ENCODE measurements at places on chromosomes 13 and 19.

DNA sequence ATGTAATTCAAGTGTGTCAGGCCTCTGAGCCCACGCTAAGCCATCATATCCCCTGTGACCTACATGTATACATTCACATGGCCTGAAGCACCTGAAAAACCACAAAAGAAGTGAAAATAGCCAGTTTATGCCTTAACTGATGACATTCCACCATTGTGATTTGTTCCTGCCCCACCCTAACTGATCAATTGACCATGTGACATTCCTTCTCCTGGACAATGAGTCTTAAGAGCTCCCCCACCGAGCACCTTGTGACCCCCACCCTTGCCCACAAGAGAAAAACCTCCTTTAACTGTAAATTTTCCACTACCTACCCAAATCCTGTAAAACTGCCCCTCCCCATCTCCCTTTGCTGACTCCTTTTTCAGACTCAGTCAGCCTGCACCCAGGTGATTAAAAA, 52.1 kb upstream of the ARHGEF7 start:
- no peak for DNase-seq

GRCh38 chr13:28467034-28467433, 27.9 kb downstream of the FLT1 start:
- DNase-seq: no peak

DNA sequence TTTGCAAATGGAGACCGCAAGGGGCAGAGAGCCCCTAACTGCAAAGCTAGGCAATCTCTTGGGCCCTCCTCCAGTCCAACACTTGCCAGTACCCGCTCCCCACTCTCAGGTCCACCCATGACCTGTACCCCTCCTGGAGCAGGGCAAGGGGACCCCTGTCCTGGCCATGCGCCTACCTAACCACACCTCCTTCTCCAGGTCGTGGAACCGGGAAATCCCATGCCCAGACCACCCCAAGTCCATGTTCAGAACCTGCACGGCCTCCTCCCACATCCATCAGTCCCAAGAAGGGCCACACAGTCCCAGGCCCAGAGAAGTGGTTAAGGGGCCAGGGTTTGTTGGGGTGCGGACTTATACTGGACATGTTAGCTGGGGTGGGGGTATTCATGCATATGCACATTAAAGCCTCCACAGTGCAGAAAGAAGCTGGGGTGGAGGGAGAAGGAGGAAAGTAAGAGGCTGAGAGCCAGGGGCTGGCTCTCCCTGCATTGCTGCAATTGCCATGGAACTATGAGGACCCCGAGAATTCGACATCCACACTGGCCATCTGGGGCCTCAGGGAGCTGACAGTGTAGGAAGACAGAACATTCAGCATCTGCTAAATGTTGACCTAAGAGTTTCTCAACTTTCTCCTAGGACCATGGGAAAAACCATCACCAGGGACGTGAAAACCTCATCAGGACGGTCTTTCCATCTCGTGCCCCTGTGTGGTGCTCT, 39.0 kb downstream of the HSPH1 start:
- DNase-seq: no peak

GRCh38 chr13:91368676-91369440, 21.4 kb downstream of the MIR17HG start:
- DNase-seq: no peak

DNA sequence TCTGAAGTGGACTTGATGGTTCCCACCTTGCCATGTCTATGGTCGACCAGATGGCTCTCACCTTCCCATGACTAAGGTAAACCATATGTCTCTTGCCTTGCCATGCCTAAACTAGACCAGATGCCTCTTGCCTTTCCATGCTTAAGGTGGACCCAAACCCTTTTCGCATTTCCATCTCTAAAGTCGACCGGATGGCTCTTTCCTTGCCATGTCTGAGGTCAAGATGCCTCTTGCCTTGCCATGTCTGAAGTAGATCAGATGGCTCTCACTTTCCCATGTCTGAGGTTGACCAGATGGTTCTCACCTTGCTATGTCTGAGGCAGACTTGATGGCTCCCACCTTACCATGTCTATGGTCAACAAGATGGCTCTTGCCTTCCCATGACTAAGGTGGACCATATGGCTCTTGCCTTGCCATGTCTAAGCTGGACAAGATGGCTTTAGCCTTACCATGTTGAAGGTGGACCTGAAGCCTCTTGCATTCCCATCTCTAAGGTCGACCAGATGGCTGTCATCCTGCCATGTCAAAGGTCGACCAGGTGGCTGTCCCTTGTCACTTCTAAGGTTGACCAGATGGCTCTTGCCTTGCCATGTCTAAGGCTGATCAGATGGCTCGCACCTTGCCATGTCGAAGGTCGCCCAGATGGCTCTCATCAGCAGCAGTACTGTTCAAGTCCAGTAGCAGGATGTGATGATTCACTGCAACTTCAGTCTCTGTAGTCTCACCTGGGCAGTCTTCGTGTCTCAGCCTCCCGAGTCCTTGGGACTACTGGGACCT, 1439.4 kb downstream of the UQCRFS1 start:
- DNase-seq: no peak

- peak; percentile 73 for DNase-seq
Observed at GRCh38 chr19:18340990-18341868, 831 bp downstream of the PGPEP1 start.

- no peak for DNase-seq
Observed at GRCh38 chr13:73335210-73335609, 276.4 kb downstream of the KLF5 start.

DNA sequence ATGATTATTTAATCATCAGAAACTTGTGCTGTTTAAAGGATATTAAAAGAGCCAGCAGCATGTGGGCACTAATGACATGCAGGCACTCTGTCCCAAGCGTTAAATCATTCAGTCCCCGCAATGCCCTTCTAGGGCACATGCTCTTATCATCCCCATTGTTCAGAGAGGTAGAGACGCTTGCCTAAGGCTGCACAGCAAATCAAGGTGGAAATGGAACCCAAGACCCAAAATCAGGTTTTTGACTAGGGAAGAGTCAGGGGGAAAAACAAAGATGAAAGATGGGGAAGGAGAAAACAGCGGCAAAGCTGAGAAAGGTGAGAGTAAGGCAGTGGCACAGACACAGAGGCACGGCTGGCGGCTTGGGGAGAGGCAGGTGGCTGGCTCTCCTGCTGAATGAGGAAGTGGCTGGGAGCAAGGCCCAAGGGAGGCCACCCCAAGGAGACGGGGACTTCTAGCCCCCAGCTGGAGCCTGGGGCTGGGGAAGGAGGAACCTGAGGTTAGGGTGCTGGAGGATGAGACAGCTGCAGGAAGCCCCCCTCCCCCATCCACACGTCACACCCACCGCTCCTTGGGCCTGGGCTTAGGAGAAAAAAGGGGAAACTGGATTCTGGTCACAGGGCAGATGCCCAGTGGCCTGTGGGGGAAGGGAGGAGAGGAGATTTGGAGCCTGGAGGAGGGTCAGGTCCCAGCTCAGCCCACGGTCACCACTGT, 1.0 kb upstream of the TYROBP start:
- DNase-seq: peak; percentile 99

DNA sequence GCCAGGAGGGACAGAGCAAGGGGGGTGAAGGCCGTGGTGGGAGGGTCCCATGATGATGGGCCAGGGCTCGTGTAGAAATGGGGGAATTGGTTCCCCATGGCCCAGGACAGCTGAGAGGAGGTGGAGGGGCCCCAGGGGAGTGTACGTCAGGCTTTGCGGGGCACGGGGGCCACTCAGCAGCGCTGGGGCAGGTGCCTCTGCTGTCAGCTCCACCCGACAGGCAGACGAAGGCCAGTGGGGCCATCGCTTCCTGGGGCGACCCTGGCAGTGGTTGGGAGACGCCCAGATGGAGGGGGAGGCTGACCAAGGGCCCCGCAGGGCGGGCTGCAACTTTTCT, 1.9 kb upstream of the TEKTIP1 start:
- no peak for DNase-seq

DNA sequence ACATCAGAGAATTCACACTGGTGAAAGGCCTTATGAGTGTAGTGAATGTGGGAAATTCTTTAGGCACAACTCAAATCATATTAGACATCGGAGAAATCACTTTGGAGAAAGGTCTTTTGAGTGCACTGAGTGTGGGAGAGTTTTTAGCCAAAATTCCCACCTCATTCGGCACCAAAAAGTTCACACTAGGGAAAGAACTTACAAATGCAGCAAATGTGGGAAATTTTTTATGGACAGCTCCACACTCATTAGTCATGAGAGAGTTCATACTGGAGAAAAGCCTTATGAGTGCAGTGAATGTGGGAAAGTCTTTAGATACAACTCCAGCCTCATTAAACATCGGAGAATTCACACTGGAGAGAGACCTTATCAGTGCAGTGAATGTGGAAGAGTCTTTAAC, 10.1 kb downstream of the ZNF17 start:
- DNase-seq: no peak

- peak; percentile 73 for DNase-seq
Observed at GRCh38 chr19:19595171-19595701, 23.3 kb downstream of the PBX4 start.

- DNase-seq: no peak
Observed at GRCh38 chr13:41554180-41554579, 96.8 kb downstream of the RGCC start.

DNA sequence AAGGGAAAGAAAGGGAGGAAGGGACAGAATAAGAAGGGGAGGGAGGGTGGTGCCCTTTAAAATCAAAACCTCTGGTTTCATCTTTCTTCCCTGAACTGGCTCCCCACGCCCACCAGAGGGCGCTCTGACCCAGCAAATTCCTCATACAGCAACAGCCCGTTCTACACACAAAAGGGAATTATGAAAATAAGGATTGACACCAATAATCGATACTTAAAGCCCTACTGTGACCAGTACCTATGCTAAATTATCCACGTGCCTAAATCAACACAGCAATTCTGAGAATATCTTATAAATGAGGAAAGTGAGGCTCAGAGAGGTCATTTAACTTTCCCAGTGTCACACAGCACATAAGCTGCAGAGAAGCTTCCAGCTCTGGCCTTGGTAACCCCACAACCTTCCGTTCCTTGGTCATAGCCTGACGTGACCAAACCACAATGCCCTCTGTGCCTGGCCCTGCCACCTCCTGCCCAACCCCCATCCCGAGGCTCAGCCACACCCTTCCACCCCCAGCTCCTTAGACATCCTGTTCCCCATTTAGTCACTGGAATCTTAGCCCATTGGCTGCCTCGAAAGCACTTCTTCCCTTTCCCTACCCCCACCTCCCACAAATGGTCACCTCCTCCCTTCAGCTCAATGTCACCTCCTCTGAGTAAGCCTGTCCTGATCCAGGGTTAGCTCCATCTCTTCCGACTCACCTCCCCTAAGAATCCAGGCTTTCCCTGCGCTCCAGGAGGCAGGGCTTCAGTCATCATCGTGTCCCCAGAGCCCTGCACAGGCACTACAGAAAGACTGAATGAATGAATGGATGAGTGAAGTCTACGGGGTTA, 34.2 kb upstream of the PNMA8B start:
- peak; percentile 80 for DNase-seq

DNA sequence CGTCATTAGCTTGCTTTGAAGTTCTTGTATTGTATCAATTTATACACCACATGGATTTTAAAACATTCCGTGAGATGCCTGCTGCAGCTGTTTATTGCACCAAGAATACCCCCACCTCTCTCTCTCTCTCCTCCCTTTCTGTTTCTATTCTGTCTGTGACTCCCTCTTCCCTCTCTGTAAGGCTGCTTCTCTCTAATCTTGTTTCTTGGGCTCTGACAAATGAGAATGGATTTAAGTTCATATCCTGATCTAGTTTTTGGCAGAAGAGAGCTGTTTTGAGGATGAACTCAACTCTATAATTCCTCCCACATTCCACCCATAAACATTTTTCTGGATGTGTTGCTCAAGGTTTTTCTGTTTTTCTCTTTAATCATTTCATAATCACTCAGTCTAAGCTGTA, 144.3 kb upstream of the FRY start:
- DNase-seq: no peak

DNA sequence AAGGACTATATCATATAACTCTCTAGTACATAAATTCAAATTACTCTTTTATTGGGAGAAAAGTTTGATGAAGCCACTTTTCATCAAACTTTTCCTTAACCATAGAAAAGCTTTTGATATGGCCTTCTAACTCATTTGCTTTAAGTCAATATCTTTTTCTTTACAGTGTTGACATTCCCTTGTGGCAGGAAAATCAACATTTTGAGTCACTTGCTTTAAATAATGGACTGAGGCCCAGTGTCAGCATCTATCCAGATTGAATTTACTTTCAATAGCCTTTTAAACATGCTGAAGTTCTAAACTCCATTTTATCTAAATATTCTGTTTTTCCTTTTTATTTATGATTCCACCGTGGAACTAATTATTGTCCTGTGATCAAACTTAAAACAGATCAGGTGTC, 62.7 kb downstream of the PCDH9 start:
- no peak for DNase-seq

GRCh38 chr19:30148039-30148790, 206.2 kb downstream of the URI1 start:
- DNase-seq: no peak
